Stimulated activated CD4-positive, alpha-beta T cell treated with anti-CD3 and anti-CD28 coated beads, Interleukin-2, amount 100 ng/mL, for 48 hours (primary cell): ENCODE measurements at places on chromosomes 7 and 10.

DNA sequence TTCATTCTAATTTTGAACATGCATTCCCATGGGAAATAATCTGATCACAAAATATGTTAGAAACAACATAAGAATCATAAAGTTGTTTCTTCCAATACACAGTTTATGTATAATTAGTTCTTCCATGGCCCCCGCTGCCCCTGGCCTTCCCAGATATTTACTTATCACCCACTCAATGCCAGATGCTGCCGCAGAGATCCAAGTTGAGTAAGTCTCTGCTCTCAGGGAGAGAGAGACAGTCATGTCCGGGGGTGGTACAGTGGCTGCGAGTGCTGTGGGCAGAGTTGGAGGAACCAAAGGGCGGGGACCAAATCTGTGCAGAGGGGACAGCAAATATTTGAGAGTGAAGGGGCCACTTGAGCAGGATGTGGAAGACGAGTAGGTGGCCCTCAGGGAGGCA is 37.1 kb downstream of the COL26A1 start:
- no peak for DNase-seq

GRCh38 chr7:66883716-66884115 is 37.3 kb upstream of the TMEM248 start:
- no peak for DNase-seq

GRCh38 chr10:23914641-23915040 is 294.3 kb upstream of the KIAA1217 start:
- no peak for DNase-seq

DNA sequence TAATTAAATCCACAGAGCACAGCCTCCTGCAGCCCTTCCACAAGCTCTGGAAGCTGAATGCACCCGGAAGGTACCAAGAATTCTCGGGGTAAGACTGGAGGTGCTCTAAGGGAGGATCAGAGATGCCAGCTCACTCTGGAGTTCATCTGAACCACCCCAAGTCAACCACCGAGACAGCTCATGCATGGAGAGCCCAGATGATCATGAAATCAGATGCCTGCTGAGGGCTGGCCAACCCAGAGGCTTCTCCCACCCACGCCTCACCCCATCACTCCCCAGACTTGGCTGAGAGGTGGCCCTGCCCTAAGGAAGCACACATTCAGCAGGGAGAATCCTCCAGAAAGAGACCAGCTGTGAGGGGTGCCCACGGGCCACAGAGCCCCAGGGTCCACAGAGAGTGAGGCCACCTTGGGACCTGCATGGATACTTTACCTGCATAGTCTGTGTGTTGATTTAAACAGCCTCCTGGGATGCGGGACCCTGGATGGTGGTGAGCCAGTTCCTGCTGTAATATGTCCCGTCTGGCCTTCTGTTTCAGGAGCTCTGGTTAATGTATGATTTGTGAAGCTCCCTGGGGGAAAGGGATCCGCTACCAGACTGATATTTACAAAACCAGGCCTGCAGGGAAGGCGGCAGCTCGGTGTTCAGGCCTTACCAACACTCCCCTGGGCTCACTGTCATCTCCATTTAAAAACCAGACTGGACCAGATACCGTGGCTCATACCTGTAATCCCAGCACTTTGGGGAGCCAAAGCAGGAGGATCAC is 64.9 kb downstream of the INSIG1 start:
- no peak for DNase-seq

DNA sequence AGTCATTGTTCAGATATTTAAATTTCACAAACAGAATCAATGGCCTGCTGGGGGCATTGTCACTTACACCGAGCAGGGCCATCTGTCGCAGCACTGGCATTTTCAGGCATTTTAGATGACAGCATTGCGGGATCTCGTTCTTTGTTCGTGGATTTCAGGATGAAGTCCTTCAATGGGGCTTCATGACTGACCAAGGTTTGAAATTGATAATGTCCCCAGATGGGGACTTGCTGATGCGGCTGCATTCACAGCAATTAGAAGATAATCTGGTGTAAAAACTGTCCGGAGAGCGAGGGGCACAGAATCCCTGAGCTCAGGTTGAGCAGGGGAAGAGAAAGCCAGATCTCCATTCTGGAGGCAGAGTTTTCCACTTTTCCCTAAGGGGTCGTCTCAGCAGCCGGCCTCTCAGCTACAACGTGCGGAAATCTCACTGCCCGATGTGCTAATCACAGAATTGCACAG is 1.9 kb upstream of the C7orf33 start:
- DNase-seq, result no peak

GRCh38 chr7:93544691-93545090 is 29.8 kb downstream of the CALCR start:
- no peak for DNase-seq

- peak; percentile 60 for DNase-seq
Measured at GRCh38 chr10:100370714-100371481, 23.9 kb downstream of the SCD start.

DNA sequence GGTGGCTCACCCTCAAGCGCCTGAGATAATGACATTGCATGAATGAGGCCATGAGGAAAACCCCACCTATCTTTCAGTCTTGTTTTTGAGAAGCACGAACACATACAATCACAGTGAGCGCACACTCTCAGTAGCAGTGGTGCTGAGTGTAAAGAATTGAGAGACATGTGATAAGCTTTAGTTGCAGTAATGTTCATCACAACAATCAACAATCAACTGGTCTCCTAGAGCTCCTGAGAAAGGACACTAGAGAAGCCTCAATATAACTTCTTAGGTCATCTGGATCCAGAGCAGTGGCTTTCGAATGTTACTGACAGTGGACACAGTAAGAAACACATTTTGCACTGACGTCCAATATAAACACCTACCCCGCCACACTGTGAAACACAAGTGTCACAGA is 12.8 kb downstream of the ERLIN1 start:
- DNase-seq, result no peak

GRCh38 chr7:26684447-26684846 is 179.9 kb downstream of the SKAP2 start:
- no peak for DNase-seq

DNA sequence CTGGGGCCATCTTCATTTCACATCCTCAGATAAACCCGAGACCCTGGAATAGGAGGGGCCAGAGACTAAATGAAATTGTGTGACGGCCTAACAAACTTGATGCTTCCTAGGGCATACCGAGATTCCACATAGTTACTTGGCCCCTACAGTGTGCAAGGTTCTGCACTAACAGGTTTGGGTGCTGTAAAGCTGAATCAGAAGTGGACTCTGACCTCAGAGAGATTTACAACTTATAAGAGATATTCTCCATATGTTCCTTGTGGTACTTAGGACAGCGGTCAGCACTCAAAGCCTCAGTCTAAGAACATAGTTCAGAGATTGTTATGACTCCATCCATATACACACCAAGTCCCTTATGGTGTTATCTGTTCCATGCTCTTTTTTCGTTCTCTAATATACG is 55.1 kb upstream of the FHIP2A start:
- no peak for DNase-seq

- DNase-seq, result no peak
Measured at GRCh38 chr10:20247891-20248708, 431.9 kb downstream of the PLXDC2 start.

- no peak for DNase-seq
Measured at GRCh38 chr7:76008156-76008687, 13.8 kb upstream of the TMEM120A start.

DNA sequence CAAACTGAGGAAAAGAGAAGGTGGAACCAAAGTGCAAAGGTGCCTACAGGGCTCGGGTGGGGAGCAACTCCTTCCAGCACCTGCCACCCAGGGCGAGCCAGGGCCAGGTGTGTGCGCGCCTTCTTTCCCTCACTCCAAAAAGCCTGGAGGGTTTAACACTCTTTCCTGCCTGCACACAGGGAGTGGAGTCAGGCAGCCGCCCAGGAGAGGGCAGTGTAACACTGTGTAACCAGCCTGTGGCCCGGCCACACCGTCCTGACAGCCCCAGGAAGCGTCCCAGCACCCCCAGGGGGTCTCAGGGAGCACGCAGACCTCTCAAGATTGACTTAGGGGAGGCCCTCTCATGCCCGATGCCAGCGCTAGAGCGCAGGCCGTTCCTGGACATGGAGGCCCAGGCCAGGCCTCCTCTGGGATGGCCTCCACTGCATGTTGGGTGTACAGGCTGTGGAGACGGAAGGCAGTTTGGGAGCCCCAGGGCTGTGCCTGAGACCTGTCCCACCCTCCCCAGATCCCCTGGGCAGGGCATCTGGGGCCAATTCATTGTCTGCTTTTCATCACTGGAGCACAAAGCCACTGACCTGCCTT is 13.4 kb downstream of the BRI3 start:
- DNase-seq, result no peak

GRCh38 chr7:99617192-99617781 is 541 bp downstream of the ZSCAN25 start:
- DNase-seq, result no peak

DNA sequence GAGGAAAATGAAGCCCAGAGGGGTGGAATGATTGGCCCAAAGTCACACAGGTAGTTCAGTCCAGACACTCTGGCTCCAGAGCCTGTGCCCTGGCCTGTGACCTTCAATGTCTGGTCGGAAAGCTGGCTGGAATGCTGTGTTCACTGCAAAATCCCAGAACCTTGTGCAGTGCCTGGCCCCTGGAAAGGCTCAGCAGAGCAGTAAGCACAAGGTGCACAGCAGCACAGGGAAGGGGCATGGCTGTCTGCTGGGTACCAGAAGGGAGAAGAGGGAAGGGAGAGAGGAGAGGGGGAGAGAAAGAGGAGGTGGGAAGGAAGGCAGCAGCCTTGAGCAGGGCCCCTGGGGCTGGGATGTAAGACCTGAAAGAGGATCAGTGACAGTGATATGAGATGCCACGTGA is 28.4 kb upstream of the C10orf71 start:
- DNase-seq, result no peak

DNA sequence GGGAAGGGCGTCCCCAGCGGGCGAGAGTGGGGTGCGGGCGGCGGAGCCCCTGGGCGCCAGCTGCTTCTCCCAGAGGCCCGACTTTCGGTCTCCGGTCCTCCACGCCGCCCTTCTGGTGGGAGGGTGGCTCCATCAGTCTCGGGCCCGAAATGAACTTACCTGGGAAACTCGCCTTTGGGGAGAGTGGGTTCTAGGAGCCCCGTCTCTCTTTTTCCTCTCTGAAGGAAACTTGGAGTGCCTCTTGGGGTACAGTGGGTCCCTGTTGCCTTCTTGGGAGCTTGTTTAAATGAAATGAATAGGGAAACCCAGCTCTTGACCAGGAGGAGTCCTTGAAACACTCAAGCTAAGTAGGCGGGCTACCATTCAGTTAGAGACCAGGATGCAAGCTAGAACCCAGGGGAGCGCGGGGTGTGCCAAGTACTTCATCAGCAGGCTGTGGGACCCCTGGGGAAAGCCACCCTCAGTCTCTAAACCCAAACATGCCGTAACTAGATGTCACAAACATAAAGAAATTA is 1.3 kb downstream of the SLC26A4 start:
- DNase-seq, result no peak

- no peak for DNase-seq
Measured at GRCh38 chr7:148337246-148337965, 253.2 kb upstream of the C7orf33 start.

DNA sequence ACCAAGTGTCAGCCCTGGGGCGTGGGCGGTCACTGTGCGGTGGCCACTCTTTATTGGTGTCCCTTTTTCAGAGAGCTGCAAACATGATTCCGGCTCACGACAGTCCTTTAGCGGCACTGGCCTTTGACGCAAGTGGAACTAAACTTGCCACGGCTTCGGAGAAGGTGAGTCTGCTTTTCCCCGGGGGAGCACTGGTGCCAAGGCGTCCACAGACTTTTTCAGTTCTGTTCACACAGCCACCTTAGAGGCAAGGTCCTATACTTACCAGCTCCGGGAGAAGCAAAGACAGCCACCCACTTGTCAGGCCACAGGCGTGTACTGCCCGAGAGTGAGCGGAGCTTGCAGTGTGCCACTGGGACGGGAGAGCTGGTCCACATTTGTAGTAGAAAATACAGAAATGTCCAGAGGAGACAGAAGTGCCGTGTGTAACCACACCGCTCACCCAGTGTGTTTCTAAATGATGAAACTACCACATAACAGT is 27.9 kb downstream of the WIPI2 start:
- no peak for DNase-seq

DNA sequence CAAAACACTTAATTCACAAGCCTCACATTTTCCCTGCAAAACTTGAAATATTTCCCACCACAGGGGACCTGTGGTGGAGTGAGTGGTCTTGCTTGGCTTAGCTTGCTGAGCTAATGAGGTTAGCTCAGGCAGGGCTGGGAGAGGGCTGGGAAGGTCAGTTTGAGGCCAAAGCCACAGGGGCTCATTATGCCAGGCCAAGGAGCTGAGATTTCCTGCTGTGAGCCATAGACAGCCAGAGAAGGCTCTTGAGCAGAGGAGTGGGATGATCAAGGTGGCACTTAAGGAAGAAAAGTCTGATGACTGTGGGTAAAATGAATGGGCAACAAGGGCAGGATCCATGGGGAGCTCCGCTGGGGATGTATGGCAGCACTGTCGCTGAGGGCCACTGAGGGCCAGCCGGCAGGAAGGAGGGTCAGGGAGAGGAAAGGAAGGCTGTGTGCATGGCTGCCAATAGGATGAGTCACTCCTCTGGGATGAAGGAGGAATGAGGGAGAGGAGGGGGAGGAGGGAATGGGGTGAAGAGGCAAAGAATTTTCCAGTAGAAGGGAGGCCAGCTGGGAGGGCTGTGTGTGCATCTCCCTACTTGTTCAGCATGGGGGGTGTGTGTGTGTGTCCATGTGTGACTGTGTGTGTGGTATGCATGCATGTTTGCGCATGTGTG is 18.7 kb upstream of the ZNF488 start:
- no peak for DNase-seq

- DNase-seq, result no peak
Measured at GRCh38 chr7:360454-361100, 70.6 kb downstream of the FOXL3 start.

DNA sequence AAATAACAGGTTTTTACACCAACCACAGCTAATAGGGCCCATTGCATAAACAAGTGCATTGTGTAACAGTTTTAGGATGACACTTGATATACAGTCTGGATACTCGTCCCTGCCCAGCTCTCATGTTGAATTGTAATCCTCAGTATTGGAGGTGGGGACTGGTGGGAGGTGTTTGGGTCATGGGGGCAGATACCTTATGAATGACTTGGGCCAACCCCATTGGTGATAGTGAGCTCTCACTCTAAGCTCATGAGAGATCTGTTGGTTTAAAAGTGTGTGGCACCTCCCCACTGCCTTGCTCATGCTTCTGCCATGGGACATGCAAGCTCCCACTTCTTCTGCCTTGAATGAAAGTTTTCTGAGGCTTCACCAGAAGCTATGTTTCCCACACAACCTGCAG is 136.7 kb downstream of the PDE1C start:
- DNase-seq, result no peak

DNA sequence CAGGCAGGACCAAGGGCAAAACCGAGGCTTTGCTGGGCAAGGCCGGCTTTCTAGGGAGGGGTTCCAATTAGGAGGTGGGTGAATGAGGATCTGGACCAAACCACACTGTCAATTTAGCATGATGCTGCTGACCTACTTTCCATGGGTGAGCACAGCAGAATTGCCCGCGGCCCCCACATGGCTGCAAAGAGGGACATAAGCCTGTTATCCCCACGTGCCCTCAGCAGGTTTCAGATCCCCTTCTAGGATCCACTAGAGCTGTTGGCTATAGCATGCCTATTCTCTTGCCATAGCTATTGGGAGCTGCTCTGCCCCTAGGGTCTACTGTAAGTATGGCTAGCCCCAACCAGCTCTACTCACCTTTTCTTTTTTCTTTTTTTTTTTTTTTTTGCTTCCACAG is 102.8 kb downstream of the COL13A1 start:
- DNase-seq, result no peak
